Stimulated activated CD4-positive, alpha-beta T cell treated with anti-CD3 and anti-CD28 coated beads, TNF-alpha, amount 100 ng/mL, for 24 hours (primary cell): ENCODE measurements at places on chromosomes 5 and 9.

DNA sequence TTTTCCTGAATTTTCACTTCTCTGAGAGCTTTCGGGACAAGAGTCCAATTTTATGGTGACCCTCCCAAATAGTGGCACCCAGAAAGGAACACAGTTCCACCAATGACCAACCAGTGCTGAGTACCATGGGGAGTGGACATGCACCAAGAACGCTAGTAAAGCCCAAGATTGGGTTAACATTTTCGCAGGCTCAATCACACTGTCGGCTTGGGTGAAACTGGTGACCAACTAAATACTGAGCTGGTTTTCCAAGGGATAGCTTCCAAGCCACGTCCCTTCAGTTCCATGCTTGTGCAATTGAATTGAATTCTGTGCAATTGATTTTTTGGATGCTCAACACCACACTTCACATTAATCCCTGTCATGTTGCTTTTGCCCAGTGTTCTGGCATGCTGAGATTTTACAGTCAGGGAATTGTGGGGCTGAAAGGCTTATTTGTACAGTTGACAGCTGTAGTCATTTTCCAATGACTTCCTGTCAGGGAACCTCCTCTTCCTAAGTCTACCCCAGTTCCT lies 37.6 kb upstream of the TRMT10B start:
- DNase-seq = no peak

- DNase-seq = no peak
These were observed 7.9 kb upstream of the MED10 start for GRCh38 chr5:6386271-6386670.

DNA sequence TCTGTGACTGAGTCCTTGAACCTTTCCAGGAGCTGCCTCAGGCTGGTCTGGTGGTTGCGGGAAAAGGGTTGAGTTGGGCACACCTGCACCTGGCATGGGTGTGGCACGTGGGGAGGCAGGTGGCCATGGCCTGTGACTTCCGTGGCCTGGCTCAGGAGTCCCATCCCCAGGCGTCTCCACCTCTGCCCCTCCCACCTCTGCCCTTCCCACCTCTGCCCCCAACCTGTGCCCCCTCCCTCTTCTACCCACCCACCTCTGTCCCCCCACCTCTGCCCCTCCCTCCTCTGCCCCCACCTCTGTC lies 1.9 kb upstream of the QRFP start:
- DNase-seq = no peak

GRCh38 chr9:8647824-8648223 lies 848.2 kb upstream of the DMAC1 start:
- DNase-seq = no peak

- DNase-seq = no peak
These were observed 25.2 kb upstream of the TNFAIP8 start for GRCh38 chr5:119330367-119331183.

- DNase-seq = no peak
These were observed 138.1 kb upstream of the PIK3R1 start for GRCh38 chr5:68077349-68077894.

GRCh38 chr9:98706651-98707165 lies 2.0 kb downstream of the GABBR2 start:
- no peak for DNase-seq

DNA sequence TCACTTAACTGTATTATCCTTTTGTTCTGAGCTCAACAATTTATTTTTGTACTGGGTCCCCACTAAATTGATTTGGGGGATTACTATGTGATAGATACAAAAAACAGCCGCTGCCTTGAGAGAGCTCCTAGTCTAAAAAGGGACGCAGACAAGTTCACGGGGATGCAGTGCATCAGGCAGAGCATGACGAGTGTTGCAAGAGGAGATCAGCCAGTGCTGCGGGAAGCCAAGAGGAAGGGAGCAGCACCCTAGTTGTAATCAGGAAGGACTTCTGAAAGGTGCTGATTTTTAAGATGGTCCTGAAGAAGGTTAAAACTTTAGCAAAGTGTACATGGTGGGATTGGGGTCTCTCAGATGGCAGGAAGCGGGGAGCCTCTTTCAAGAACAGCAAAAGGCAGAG lies 15.8 kb downstream of the GALNT10 start:
- no peak for DNase-seq

DNA sequence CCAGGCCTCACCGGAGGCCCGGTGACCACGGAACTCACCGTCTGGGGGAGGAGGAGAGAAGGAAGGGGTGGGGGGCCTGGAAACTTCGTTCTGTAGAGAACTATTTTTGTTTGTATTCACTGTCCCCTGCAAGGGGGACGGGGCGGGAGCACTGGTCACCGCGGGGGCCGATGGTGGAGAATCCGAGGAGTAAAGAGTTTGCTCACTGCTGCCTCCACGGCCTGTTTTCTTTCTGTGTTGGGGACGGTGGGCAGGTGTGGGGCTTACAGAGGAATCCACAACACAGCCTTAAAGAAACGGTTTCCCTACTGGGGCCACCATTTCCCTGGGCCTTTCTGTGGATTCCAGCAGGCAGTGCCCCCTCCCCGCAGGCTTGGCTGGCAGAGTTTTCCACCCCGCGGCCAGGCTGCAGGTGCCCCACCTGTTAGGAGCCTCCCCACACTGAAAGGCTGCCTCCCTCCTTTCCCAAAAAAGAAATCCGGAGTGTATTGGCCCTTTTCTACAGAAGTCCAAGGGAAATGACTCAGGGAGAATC lies 80.8 kb downstream of the NTNG2 start:
- no peak for DNase-seq

- no peak for DNase-seq
These were observed 127.9 kb upstream of the RASA1 start for GRCh38 chr5:87139795-87140194.

DNA sequence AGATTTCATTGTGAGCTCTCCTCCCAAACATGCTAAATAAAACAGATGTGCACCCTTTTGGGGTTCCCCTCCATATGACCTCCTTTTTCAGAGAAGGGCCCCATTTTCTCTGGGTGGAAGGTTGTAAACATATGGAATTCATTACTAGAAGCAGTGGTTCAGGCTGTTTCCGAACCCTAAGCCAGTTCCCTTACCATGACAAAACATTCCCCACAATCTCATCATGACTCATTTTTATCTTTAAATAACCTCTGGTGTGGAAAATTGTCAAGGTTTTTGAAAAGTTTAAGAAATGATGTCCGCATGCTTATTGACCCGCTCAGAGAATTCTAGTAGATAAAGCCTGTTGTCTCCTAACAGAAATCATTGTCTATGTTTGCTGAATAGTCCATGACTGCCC lies 127.3 kb upstream of the PIK3R1 start:
- no peak for DNase-seq

DNA sequence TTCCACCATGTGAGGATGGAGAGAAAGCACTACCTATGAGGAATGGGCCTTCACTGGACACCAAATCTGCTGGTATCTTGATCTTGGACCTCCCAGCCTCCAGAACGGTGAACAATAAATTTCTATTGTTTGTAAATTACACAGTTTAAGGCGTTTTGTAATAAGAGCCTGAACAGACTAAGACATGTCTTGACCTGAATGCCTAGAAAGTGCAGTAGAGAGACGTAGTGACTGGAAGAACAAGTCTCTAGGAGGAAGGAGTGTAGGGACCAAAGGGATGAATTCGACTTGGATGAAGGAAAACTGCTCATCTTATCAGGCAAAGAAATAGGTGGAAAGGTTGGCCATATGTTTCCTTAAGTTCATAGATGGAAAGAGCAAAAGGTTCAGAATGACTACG lies 309.8 kb upstream of the RGMB start:
- no peak for DNase-seq
